ENCODE measurements at places on chromosomes 5 and 9.

- DNase-seq, result peak; percentile 54
Observed at GRCh38 chr5:155416765-155417164, 403.2 kb downstream of the KIF4B start.

- DNase-seq, result peak; percentile 80
Observed at GRCh38 chr9:108634204-108634603, 221.6 kb downstream of the ACTL7B start.

DNA sequence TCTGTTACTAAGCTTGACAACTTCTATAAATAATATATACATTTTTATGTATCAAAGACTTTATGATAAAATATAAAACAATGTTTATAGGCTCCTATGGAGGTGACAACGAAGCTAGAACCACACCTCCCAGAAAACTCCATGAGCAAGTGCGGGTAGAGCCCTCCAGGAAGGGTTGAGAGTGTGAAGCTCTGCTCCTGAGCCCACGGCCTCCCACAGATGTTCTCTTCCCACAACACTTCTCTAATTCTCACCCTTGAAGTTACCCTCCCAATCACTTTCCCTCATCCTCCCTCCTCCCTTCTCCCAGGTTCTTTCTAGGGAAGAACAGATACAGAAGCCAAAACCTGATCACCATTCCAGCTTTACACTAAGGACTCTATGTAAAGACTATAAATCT lies 427.6 kb downstream of the SPOCK1 start:
- no peak for DNase-seq

DNA sequence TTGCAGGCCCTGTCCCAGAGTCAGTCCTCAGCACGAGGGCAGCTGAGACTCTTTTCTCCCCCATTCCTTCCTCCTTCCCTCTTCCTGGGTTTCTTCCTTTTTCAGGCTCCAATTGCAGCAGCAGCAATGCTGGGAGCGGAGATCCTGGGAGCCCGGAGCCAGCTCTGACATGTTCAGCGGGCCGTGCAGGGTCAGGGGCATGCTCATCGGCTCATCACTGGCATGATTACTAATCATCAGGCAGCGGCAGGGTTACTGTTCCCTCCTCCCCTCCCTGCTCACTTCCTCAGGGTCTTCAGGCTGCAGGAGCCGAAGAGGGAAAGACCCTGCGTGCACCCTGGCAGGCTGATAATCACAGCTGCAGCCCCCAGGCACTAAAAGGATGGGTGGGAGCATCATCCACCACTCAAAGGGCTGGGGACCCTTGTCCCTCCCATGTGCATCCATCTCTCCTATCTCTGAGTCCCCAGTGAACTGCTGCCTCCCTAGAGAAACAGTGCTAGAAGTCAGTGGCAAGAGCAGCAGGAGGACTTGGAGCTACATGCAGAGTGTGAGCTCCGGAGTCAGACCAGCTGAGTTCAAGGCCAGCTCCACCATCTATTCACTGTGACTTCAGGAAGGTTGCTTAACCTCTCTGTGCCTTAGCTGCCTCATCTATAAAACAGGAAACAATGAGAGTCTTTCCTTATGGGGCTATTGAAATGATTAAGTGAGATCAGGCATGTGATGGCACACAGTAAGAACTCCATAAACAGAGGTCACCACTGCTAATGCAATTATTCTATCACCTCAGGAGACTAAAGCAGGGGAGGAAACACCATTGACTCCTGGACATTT lies 7.8 kb upstream of the KCNIP1 start:
- no peak for DNase-seq

DNA sequence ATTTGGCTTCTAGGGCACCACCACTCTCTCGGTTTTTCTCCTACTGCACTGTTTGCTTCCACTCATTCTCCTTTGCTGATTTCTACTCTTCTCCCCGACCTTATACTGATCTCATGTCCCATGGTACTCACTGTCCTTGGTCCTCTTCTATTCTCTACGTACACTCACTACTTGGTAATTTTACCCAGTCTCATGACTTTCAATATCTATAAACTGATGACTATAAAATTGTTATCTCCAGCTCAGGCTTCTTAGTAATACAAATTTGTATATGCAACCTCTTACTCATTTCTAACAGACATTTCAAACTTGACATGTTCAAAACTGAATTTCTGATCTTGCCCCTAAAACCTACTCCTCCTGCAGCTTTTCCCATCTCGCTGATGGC lies 4.1 kb downstream of the RAPGEF6 start:
- no peak for DNase-seq

DNA sequence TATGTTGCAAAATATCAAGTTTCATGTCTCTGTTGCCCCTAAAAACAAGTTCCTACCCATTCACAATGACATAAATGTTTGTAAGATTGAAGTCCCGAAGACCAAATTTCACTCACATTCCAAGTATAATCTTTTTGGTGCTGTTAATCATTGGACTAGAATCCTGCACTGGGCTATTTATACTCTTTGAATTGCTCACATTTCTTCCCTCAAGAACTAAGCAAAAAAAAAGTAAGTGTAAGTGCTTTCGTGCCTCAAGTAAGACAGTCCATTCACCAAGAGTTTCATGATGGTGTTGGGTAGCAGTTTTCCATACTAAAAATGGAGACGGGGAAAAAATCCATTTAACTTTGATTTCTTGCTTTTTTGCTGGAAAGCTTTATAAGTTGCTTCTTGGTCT lies 242.3 kb downstream of the EBF1 start:
- DNase-seq, result no peak

- DNase-seq, result no peak
Observed at GRCh38 chr5:36153726-36154125, 1.8 kb downstream of the SKP2 start.

GRCh38 chr9:103816146-103816545 lies 278.0 kb upstream of the SMC2 start:
- no peak for DNase-seq

Measured in DMS153 (cell line).